Stimulated activated CD4-positive, alpha-beta T cell treated with anti-CD3 and anti-CD28 coated beads, Interleukin-12 subunit alpha, Interleukin-12 subunit beta, amount 100 ng/mL, for 24 hours (primary cell): ENCODE measurements at places on chromosomes 3 and 15.

- no peak for DNase-seq
Observed at GRCh38 chr15:88391006-88391405, 76.2 kb downstream of the MRPL46 start.

- no peak for DNase-seq
Observed at GRCh38 chr15:62452026-62452425, 286.9 kb upstream of the C2CD4B start.

DNA sequence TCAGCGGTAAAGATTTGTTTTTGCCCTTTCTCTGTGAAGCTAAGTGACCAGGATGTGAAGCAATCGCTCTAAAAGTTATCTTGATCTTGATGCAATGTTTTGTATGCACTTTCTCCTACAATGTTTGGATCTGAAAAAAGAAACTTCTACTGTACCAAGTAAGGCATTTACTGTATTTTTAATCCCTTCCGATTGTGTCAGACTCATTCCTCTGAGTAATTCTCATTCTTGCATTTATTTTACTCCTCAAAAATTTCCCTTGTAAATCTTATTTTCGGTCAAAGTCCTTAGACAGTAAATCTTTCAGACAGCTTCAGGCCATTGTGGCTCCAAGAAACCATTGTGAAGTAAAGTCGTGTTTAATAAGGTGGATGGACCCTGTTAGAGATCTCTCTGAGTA is 141.9 kb downstream of the TP63 start:
- DNase-seq = no peak

DNA sequence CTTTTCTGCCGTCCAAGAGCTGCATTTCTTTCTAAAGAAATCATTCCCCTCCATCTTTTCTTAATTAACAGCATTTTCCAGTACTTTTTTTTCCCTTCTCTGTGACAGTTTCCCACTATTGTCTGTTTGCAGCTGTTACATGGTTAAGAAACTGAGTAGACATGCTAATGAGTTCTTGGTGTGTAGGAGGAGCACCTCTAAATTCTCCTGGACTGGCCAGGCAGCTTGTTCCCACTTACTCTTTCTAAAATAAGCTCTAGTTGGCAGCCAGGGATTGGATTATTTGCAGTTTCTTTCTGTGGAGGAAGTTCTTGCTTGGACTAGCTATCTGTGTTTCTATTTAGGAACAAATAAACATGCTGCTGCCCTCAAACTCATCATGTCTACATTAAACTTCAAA is 235.1 kb upstream of the GAP43 start:
- no peak for DNase-seq

GRCh38 chr3:25894101-25894500 is 104.2 kb downstream of the OXSM start:
- no peak for DNase-seq

DNA sequence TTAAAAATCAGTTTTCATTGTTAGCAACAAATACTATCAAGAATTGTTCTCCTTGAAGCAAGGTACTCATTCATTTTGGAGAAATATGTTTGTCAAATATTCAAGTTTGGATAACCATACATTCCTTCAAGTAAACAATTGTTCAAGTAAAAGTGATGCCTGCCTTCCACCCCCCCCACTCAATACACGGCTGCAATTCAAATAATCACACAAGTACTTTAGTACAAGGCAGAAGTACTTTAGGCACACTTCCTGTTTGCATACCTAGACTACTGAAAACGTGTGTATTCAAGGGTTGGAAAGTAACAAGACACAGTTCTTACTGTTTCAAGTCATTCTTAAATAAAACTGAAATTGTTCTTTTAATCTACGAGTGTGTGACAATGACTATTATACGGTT is 45.4 kb downstream of the TJP1 start:
- DNase-seq = no peak

- no peak for DNase-seq
Observed at GRCh38 chr3:51354731-51355615, 30.1 kb upstream of the MANF start.

GRCh38 chr15:90560229-90560776 is 30.6 kb downstream of the CRTC3 start:
- DNase-seq = no peak
